ENCODE measurements at places on chromosomes 1 and 21.
A peak's percentile ranks its signal among the peaks of the same experiment; 100 is the strongest.

DNA sequence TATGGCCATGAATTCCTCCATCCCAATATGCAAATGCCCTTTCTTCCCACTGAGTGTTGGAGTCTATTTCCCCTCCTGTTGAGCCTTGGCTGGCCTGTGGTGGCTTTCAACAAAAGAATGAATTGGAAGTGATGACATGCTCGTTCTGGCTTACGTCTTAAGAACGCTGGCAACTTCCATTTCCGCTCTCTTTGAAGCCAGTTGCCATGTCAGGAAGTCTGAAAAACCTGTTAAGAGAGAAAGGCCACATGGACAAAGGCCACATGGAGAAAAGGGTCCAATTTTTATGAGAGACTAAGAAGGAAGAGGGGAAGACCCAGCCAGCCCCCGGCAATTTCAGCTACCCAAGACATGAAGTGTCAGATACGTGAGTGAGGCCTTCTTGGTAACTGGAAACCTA is 45.6 kb upstream of the GADD45A start:
- no peak for DNase-seq

- no peak for DNase-seq
These were observed 2.5 kb downstream of the TRAF3IP3 start for GRCh38 chr1:209758400-209758799.

DNA sequence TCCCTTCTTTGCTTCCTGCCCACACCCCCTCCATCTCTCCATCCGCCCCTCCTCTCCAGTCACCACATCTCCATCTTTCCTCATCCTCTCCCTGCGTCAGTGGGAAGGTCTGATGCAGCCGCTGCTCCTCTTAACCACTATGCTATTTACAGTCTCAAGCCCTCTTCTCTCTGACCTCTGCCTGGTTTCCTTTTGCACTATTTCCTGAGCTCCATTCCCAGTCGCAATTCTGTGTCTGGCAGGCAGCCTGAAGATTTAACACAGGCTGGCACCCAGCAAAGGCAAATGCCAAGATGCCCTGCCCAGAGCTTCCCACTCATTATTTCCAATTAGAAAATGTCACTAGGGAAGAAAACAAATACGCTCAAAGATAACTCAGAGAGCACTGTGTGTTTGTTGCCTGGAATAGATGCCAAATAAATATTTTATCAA is 89.6 kb upstream of the LPGAT1 start:
- DNase-seq: no peak

GRCh38 chr21:38817371-38818324 is 11.9 kb downstream of the ETS2 start:
- no peak for DNase-seq

- DNase-seq: no peak
These were observed 8.5 kb upstream of the TTC22 start for GRCh38 chr1:54809496-54810074.

DNA sequence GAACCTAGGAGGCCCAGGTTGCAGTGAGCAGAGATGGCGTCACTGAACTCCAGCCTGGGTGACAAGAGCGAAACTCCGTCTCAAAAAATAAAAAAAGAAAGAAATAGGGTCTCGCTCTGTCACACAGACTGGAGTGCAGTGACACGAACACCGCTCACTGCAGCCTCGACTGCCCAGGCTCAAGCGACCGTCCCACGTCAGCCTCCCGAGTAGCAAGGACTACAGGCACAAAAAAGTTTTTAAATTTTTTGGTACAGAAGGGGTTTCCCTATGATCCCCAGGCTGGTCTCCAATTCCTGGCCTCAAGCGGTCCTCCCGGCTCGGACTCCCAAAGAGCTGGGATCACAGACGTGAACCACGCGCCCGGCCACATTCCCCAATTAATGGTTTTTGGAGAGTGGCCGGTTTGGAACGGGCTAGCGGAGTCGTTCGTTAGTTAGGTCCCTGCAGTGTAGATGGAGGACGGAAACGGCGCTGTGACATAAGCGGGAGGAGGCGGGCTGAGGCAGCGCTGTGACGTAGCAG is 611 bp upstream of the GUK1 start:
- no peak for DNase-seq

- no peak for DNase-seq
These were observed 274.1 kb upstream of the CHRM3 start for GRCh38 chr1:239112101-239112935.

- no peak for DNase-seq
These were observed 36.8 kb downstream of the KCNAB2 start for GRCh38 chr1:6082430-6082971.

- DNase-seq: no peak
These were observed 16.9 kb upstream of the CDC14A start for GRCh38 chr1:100335436-100335835.

DNA sequence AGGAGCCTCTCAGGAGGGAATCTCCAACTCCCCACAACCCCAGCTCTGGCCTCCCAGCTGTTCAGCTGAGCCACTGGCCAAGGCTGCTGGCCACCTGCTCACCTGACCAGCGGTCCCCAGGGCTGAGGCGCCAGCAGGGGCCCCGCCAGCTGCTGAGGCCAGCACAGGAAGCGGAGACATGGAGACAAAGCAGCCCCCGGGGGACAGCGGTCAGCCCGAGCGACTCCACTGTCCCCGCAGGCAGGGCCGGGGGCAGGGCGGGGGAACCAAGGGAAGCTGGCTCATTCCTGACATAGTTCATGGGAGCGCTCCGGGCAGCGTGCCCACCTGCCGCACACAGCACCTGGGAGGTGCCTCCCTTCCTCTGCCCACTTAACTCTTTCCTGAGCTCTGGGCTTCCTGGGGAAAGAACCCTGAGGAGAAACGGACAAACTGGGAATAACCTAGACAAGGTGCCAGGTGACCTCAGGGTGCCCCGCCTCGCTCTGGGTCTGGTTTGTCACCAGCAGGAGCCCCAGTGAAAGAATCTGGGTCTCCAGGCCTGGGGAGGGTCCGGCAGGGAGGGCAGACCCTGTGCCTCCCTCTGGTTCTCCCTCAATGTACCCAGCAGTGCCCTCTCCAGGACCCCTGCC is 10.7 kb downstream of the EPHA2 start:
- DNase-seq: peak; percentile 93

- DNase-seq: no peak
These were observed 31.7 kb downstream of the ABL2 start for GRCh38 chr1:179197690-179198297.

- DNase-seq: no peak
These were observed 86.0 kb downstream of the FOXD2 start for GRCh38 chr1:47523835-47524215.

- DNase-seq: no peak
These were observed 555.3 kb downstream of the NUF2 start for GRCh38 chr1:163877016-163877415.

DNA sequence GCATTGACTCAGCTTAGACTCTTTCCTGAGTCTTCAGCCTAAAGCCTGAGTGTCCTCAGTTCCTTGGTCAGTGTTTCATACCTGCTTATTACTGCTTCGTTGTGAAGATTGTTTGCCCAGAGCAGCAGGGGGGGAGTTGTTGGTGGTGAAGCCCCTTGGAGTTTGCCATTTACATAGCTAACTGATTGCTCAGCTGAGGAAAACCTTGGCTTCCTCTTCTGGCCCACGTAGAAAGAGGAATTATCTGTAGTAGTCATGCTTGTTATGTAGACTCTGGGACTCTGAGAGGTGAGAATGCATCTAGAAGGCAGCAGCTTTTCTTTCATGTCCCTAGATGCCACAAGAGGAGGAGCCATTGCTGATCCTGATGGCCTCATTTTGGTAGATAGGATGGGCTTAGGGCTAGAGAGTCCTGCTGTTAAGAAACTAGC is 125.9 kb downstream of the MAST2 start:
- no peak for DNase-seq

DNA sequence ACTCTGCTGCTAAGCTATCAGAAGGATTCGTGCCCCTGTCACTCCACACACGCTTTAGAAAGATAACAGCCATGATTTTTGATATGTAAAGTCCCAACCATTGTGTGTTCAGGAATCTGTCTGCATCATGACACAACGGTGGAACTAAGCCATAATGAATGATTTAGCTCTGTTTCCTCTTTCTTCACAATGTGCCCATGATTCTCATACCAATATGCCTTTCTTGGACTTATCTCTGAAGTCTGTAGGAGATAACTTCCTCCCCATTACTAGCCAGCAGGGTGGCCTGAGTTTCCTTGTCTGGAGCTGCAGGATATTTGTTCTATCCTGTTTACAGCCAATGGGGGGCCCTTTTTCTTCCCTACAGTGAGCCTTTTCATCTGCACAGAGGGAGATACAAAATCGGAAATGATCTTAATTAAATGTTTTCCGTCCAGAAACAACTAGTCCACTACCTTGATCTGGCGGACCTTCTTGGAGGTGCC is 511.7 kb downstream of the USP25 start:
- no peak for DNase-seq

- DNase-seq: no peak
These were observed 1180.3 kb upstream of the B3GALT2 start for GRCh38 chr1:194366705-194367104.

DNA sequence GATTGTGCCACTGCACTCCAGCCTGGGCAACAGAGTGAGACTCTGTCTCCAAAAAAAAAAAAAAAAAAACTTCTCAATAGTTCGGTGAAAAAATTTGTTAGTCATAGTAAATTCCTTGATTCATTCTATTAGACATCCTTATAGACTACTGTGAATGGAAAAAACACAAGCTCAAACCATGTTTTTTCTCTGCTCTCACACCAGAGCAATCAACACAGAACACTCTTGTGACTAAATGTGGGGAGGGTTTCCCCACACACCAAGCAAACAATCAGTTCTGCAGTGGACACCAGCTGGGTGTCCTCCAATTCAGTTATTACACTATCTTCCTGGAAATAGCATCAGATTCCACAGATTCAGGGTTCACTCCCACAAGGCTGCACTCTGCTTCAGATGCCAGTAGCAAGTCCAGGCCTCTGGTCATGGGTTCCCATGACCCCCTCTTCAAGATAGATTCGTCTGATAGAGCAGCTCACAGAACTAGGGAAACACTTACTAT is 69.1 kb upstream of the TEKT2 start:
- DNase-seq: no peak

GRCh38 chr1:234229581-234230387 is 143.5 kb upstream of the COA6 start:
- no peak for DNase-seq

GRCh38 chr1:106817575-106817974 is 238.9 kb upstream of the PRMT6 start:
- no peak for DNase-seq

DNA sequence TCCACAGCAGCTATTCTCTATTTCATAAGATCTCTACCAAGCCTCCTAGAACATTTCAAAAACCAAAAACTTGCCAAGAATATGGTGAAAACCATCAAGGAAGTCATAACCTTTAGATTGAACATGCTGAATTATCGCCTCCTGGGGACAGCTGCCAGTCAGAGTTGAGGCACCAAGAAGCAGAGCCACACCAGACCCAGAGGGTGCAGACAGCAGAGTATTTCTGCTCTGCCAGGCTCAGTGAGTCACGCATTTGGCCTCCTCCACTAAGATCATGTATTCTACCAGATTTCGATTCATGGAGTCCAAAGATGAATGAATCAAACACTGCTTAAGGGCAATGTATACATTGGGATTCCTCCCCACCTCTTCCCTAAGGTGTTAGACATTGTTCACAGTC is 2.1 kb downstream of the F3 start:
- DNase-seq: no peak

- DNase-seq: no peak
These were observed 5.3 kb downstream of the PADI2 start for GRCh38 chr1:17113963-17114362.

GRCh38 chr1:208042868-208043267 is 131.9 kb upstream of the CD34 start:
- no peak for DNase-seq

DNA sequence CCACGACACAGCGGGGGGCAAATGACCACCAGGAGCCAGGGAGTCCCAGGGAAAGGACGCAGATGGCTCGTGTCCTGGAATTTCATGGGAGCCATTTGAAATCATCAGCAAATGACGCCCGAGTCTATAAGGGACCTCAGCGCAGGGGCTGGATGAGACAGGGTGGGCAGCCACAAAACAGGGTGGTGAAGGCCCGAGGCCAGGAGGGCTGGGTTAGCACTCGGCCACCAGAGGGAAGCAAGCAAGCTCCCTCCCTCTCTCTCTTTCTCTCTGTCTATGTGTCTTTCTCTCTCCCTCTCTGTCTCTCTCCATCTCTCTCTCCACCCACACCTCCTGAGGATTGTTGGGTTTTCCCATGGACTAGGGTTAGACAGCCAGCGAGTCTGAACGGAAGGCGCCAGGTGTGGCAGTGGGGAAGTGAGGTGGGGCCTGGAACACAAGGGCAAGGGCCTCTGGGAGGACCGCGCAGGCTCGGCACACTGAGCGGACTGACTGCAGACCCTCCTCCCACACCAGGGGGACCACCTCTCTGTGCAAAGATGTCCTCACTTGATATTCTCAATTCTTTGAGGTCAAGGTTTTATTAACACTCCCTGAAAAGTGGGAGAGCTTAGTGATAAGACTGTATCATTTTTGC is 73.8 kb upstream of the TMPRSS2 start:
- no peak for DNase-seq

- no peak for DNase-seq
These were observed 1171.4 kb upstream of the ADGRL2 start for GRCh38 chr1:80629304-80629837.

DNA sequence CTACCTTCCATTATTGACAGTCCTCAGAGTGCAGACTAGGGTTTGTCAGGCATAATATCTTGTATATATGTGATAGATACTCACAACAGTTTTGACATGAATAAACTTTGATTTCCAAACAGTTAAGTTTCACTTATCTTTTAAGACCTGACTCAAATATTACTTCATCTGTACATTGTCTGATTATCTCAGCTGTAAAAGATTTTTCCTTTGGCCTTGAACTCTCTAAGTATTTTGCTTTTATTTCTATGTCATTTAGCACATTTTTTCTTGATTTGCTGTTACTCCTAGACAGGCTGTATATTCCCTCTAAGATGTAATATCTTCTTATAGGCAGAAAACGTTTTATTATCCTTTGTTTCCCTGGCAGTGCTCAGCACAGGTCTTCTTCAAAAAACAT is 65.6 kb upstream of the DMRTA2 start:
- DNase-seq: no peak

DNA sequence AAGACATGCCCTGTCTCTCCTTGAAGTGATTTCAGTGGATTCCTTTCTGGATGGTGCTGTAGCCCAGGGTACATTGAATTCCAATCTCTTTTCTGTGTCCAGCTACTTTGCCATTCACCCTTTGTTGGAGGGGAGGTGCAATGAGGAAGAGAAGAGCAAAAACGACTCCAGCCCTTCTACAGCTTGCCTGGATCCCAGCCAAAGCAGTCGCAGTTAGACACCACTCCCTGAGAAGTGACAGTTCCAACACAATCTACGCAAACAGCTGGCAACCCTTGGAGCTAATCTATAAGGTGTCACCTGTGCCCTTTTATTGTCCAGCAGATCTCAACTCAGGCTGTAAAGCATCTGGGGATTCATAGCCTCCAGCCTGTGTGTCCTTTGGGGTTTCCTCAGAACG is 4.6 kb downstream of the CD244 start:
- DNase-seq: no peak

GRCh38 chr1:1037366-1038327 is 17.7 kb downstream of the AGRN start:
- DNase-seq: no peak
